Activated CD8-positive, alpha-beta T cell treated with anti-CD3 and anti-CD28 coated beads for 36 hours (primary cell): ENCODE measurements at places on chromosomes 16 and 17. TPM values are rescaled to one million over a fixed set of nuclear protein-coding genes. Genes with fewer than 3 reads are reported as not detected.

DNA sequence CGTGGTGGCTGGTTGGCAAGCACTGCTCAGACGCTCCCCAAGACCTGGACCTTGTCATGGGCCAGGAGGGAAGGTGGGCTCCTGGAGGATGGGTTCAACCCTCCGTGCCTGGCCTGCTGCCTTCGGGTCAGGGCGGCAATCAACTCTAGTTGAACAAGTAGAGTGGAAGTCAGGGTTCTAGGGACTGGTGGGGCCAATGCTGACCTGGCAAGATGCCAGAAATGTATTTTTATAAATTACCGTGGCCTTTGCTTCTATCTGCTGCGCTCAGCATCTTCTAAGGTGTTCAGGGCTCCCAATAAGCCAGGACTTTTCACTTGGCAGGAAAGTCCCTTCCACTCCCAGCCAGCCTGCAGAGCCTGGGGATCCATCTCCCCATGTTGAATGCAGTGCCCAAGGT lies 207.1 kb upstream of the N4BP1 start:
- DNase-seq = no peak

DNA sequence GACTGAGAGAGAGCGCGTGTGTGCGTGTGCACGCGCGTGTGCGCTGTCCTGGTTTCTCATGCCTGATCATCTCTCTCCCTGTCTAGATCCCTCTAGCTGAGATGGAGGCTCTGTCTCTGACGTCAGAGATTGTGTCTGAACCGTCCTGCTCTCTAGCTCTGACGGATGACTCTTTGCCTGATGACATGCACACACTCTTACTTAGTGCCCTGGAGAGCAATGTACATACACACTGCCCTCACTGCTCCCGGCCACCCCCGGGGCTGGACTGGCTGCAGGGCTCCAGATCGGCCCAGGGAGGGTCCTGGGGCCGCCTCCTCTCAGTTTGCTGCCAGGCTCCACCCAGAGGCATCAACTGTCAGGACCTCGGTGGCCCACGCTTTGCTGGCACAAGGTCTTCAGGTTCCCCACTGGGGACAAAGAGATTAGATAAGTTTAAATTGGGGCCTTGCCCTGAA lies 13.1 kb upstream of the ABCC3 start:
- no peak for DNase-seq

GRCh38 chr17:28688481-28688880 lies 23.2 kb downstream of the PROCA1 start:
- no peak for DNase-seq

- no peak for DNase-seq
Observed at GRCh38 chr16:48188449-48189102, 32.8 kb upstream of the ABCC12 start.

GRCh38 chr16:82636485-82636884 lies 9.7 kb downstream of the CDH13 start:
- DNase-seq = no peak

DNA sequence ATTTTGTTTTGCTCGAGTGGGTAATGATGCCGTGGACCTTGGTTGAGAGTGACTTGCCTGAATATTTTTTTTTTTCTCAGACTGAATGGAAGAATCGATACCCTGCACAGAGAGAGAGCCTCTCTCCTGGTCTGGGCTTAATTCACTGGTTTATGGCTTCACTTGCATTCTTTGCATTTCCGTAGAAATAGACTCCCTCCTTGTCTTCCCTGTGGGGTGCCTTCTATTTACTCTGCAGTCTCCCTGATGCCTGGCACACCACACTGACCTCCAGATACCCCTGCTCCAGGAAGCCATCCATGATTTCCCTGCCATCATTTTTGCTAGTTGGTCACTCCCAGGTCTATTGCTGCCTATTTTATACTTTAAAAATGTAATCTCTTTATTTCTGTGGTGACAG lies 238.0 kb downstream of the SNX29 start:
- no peak for DNase-seq

GRCh38 chr17:65028545-65028843 lies 28.0 kb downstream of the GNA13 start:
- DNase-seq = peak; percentile 31

DNA sequence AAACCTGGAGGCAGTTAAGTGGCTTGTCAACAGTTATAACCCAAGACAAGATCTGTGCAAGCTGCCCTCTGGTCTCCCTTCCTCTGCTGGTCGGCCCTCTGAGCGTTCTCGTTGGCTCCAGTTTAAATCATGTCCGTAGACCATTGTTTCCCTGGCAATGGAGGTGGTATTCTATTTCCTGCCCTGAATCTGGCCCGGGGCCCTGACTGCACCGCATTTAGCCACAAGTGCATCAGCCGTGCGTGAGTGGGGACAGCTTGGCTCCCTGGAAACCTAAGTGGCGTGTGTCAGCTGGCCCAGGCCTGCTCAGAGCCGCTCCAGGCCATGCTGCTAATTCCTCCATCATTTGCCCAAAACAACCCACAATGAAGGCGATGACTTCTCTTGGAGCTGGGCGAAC lies 15.0 kb upstream of the MYLK3 start:
- DNase-seq = no peak

- DNase-seq = no peak
Observed at GRCh38 chr17:35584061-35584460, 3.1 kb upstream of the AP2B1 start.

DNA sequence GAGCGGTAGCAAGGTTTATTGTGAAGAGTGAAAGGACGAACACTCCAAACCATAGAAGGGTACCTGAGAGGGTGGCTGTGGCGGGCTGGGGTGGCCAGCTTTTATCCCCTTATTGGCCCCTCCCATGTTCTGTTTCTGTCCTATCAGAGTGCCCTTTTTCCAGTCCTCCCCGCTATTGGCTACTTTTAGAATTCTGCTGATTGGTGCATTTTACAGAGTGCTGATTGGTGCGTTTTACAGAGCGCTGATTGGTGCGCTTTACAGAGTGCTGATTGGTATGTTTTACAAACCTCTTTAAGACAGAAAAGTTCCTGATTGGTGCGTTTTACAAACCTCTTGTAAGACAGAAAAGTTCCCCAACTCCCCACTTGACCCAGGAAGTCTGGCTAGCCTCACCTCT lies 12.5 kb downstream of the GSG1L2 start:
- no peak for DNase-seq

- DNase-seq = peak; percentile 49
Observed at GRCh38 chr17:48483471-48484131, 47.2 kb downstream of the HOXB1 start.

MAPT gene
- 1.4 TPM for total RNA-seq

LYRM9 gene
- 3.1 TPM for total RNA-seq

NPIPB9 gene
- total RNA-seq = 3.8 TPM

KCTD19 gene
- 3.9 TPM for total RNA-seq

RASL10B gene
- 2.3 TPM for total RNA-seq
